Fibroblast of the conjunctiva (primary cell): ENCODE measurements at places on chromosomes 5 and 9.

DNA sequence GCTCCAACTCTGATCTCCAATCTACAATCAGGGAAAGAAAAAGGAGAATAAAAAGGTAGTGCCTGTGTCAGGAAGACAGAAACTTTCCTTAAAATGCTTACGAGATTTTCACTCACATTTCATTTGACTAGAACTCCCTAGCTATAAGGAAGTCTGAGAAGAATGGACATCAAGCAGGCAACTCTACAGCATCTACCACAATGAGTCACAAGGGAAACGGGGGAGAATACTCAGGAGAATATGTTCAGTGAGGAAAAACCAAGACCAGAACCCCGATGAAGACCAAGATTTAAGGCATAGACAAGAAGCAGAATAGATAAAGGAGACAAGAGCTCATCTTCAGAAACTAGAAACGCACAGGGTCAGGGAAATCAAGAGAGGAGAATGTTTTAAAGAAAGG lies 9.0 kb upstream of the SETD9 start:
- DNase-seq: no peak

DNA sequence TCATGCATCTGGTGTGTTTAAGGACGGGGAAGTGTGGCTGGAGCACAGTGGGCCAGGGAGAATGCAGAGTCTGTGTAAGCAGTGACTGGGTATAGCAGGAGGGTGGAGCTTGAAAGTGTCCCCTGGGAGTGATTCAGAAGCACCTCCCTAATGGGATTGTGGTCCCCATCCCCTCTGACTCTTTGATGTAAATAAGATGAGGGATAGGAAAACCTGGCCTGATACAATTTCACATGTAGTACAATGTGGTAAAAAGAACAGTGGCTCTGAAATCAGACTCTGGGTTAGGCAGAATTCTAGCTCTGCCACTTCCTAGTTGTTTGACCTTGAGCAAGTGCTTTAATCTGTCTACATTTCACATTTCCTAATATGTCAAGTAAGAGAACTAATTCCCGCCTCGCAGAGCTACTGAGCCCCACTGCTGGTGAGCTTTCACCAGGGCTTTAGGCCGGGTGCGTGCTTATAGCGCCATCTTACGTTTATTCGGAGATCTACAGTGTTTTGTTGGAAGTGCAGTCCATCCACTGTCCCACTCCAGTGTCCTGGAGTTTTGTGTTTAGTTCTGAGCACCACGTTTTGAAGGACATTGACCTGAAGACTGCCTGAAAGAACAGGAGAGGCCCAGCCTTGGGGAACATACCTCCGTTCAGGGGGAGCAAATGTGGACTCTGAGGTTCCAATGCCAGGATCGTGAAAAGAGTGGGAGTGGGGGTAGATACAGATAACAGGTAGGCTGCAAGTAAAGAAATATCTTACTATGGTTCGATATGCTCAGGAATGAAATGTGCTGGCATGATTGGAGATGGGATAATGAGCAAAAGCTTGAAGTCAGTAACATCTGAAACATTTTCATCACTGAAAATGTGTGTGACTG lies 51.2 kb upstream of the TESK1 start:
- DNase-seq: peak; percentile 78

GRCh38 chr9:70569070-70569772 lies 154.8 kb upstream of the KLF9 start:
- no peak for DNase-seq

DNA sequence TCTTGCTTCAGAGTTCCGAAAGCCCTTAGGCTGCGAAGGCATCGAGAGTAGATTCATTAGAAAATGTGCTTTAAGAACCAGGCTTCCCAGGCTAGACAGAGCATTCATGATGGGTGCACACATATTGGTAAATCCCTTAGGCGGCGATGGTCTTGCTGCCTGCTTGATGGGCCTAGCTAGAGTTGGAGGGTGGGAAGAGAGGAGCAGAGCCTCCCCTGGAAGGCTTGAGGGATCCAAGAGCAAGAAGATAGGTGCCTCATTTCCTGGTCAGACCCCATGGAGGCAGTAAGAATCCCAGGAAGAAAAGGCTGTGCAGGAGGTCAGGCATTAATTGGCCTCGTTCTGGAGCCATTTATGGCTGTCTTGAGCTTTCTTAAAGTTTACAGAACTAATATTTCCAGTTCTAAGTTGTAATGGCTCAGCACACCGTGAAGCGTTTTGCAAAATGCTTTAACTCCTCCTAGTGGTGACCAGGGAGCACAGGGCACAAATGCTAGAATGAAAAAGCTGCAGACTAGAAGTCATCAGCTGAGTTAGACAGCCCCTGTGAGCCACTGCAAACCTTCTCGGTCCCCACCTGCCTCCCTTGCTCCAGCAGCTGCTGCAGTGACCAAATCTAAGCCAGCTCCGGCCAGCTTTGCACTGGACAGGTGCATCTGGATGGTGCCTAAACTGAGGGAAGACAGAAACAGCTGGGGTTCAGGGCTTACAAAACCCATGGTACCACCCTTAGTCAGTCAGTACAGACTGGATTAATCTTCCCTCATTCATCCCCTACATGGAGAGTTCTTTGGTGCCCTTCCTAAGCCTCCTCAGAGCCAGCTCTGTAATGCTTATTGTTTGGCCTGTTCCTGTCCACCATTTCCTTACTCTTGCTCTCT lies 14.7 kb downstream of the SLC45A2 start:
- DNase-seq: peak; percentile 48

- no peak for DNase-seq
Observed at GRCh38 chr9:112203536-112203935, 28.4 kb upstream of the SUSD1 start.

DNA sequence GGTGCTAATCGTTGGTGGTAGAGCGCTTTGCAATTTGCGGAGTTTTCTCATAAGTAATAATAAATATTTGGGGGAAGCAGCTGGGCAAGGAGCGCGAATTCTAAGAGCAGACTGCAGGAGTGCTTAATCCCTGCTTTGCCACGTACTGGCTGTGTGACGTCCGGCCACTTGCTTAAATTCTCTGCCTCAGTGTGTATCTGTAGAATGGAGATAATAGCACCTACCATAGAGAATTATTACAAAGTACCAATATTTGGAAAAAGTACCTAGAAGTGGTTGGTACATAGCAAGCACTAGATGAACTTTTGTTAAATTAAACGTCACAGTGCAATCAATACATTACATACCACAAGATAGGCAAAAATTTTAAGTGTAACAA lies 598 bp upstream of the TMED7 start:
- DNase-seq: peak; percentile 14

DNA sequence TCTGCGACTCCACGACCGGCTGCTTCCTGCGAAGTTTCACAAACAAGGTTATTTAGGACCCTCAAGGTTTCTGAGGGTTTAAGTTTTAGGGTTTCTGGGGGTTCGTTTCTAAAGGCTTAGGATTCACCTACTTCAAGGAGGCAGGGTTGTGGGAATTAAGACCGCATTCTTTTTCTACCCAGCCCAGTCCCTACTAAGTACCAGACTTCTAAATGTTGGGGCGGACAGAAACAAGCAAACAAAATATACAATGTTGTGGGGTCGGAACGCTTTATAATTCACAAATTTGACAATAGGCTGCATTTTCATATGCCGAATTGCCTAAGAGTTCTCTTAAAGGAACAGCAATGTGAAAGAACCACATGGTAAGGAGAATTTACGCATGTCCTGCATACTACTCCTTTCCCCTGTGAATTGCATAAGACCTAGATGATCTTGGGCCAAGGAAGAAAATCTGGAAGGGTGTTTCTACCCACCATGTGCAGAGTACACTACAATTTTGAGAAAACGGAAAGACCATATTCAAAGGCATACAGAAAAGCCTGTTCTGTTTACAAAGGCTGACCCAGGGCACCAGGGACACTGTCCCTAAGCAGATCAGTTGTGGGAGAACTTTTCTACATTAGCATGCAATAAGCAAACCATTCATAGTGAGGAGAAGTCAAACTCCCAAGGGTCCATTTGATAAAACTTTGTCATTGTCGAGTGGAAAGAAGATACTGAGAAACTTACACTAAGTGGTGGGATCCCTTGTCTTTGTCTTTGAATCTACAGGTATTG lies 457.3 kb downstream of the RAB3C start:
- DNase-seq: peak; percentile 83

GRCh38 chr9:124676159-124676551 lies 95.0 kb downstream of the NR6A1 start:
- no peak for DNase-seq

DNA sequence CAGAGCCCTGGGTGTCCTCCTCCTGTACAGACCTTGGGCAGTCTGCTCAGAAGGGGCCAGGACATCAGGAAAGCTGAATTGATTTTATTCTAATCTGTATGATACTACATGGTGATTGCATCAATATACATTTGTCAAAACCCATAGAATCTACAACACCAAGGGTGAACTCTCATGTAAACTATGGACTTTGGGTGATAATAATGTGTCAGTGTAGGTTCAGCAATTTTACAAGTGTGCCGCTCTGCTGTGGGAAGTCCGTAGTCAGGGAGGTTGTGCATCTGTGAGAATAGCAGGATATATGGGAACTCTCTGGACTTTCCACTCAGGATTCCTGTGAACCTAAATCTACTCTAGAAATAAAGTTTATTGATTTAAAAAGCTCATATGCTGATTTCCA lies 155.3 kb upstream of the NFIL3 start:
- DNase-seq: no peak

DNA sequence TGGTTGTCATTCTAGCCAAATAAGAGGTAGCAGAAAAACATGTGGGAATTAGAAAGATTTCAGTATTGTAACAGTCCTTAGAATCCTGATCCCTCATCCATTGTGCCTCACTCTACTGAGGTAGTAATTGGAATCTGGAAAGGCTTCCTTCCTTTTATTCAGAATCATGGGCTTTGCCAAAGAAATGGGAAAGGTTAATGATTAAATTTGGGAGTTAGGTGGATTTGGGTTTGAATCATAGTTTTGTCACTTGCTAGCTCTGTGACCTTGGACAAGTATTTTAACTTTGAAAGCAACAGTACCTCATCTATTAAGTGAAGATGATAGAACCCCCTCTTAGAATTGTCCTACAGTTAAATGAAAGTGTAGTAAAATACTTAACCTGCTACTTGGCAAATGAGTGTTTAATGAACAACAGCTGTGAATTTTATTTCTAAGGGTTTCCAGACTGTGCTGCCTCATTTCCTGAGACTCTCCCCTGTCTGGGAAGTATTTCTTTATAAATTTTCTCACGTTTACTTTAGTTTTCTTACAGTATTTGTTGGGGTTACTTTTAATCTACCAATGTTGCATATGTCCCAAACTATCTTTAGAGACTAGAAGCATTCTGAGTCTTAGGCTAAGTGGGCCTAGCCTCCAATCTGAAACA lies 11.7 kb downstream of the SPDL1 start:
- DNase-seq: no peak

DNA sequence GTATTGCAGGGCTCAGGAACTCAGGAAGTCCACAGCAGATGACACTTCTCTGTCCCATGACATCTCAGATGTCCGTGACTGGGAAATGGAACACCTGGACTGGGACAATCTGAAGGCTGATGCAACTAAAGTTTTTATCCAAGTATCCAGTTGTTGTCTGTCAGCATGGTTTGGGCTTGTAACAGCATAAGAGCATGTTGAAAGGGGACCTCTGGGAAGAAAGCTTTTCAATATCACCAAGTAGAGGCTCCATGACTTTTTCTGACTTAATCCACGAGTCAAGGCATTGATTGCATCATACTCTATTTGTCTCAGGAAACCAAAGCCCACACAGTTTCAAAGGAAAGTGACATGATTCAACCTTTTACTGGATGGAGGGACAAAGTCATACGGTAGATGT lies 807.7 kb downstream of the MTRR start:
- DNase-seq: no peak

DNA sequence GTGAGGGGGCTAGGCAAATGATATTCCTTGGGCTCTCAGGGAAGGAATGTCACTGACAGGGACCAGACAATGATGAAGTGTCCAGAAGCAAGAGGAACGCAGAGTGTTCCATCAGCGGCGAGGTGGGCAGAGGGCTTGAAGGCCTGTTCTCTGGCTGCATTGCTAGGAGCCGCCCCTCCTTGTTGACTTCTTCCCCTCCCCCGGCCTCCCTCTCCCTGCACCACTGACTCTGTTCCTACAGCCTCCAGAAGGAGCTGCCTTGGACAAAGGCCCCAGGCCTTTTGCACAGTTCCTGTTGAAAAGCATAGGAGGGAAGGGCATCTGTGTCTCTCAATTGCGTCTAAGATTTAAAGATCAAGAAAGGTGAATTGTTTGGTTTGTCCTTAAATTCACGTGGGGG lies 12.4 kb downstream of the TLX3 start:
- no peak for DNase-seq

GRCh38 chr9:122377241-122378164 lies 6.7 kb downstream of the PTGS1 start:
- no peak for DNase-seq

DNA sequence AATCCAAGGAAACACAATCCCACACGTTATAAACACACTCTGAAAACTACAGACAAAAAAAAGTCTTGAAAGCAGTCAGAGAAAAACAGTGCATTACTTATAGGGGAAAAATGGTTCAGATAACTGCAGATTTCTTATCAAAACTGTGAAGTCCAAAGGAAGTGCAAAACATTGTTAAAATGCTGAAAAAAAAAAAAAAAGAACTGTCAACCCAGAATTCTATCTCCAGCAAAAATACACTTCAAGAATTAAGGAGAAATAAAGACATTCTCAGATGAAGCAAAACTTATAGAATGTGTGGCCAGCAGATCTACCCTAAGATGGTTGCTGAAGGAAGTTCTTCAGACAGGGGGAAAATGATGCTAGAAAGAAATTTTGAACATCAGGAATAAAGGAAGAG lies 40.4 kb downstream of the ADAMTS2 start:
- no peak for DNase-seq

DNA sequence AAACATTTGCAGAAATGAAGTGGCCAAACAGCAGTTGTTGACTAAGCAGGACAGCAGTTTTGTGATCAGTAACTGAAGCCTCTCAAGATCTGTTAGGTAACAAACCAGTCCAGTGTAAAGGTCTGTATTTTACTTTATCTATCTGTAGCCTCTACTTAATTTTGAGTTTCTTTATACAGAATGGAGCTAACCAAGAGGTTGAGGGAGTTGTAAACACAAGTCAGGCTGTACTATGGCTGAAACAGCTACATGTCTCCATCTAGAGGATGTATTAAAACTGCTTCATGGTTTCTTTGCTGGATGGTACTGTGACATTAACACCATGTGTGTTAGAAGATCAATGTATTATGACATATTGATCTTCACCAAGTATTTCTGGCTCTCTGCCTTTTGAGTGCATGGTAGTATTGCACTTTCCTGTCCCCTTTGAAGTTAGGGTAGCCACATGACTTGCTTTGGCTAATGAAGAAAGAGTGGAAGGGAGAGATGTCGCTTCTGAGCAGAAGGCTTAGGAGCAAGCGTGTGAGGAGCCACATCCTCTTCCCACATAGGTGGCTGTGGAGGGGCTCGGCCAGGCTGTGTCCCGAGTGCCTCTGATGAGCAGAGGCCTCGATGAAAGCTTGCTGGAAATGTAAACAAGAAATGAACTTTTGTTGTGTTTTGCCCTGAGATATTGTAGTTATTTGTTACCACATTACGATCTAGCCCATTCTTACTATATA lies 105.6 kb upstream of the PCA3 start:
- DNase-seq: peak; percentile 72

DNA sequence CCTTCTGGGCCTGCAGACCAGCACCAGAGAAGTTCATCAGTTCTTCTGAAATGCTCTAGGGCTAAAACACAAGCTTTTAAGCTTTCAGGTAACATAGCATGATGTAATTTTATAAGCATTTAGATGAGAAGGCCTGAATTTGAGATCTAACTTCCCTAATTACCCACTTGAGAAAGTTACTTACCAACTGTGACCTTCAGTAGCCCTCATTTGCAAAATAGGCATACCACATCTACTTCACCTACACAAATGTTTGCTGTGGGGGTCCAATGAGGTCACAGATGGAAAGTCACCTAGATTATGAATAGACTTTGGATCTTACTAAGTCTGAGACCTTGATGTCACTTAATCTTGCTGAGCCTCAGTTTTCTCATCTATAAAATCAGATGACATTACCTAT lies 36.5 kb downstream of the FBXO10 start:
- no peak for DNase-seq
